ENCODE measurements at places on chromosomes 6 and 20. TPM values are rescaled to one million over a fixed set of nuclear protein-coding genes. Genes with fewer than 3 reads are reported as not detected.

The KHDC1L gene
- total RNA-seq = not detected

The NKAIN4 gene
- total RNA-seq = not detected

The LRRC1 gene
- total RNA-seq = 5.3 TPM

The DSP gene
- total RNA-seq = 386 TPM

The CALHM5 gene
- 2.8 TPM for total RNA-seq

The CDSN gene
- total RNA-seq = not detected

The MRAP2 gene
- not detected for total RNA-seq

The CD93 gene
- 48.9 TPM for total RNA-seq

The FAM120B gene
- 30.1 TPM for total RNA-seq

The TPD52L2 gene
- 67.3 TPM for total RNA-seq

The PBOV1 gene
- not detected for total RNA-seq

The FAM209A gene
- total RNA-seq = not detected

The PAK5 gene
- total RNA-seq = not detected

The SCP2D1 gene
- not detected for total RNA-seq
